Cerebellum (tissue), 4 donors: ENCODE measurements at places on chromosomes 4 and X. TPM values are rescaled to one million over a fixed set of nuclear protein-coding genes. Genes with fewer than 3 reads are reported as not detected.

RHOH gene
- 0.18 TPM for total RNA-seq

DNA sequence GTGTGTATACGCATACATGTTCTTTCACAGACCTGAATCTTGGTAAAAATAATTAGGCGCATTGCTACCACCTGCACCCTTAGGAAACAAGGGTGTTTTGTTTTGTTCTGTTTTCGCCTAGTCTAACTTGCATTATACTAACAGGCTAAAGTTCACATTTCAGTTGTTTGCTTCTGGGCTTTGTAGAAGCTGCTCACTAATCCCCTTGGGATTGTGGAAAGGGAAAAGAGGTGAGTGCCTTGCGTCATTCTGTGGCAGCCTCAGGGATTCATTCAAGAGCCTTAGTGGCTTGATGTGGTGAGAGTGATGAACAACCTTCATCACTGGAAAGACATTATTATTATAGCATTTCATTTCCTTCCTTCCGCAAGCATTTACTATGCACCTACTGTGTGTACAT is 331.1 kb downstream of the ADGRL3 start:
- DNase-seq = no peak

DNA sequence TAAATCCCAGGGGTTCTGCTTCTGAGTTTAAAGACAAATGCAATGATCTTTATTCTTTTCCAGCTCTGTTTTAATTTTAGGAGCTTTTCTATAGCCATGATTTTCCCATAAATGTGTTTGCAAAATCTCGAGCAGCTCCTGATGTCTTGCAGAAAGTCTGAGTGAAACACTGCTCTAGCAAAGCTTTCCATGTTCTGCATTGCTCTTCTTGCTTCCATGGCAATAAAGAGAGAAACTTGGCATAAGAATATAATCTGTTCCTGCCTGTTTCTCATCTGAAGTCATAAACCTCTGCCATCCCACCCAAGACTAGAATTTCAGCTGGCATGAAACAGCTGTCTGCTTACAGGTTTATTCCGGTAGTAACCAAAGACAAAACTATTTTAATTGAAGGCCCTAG is 254.5 kb downstream of the SPRY1 start:
- no peak for DNase-seq

DNA sequence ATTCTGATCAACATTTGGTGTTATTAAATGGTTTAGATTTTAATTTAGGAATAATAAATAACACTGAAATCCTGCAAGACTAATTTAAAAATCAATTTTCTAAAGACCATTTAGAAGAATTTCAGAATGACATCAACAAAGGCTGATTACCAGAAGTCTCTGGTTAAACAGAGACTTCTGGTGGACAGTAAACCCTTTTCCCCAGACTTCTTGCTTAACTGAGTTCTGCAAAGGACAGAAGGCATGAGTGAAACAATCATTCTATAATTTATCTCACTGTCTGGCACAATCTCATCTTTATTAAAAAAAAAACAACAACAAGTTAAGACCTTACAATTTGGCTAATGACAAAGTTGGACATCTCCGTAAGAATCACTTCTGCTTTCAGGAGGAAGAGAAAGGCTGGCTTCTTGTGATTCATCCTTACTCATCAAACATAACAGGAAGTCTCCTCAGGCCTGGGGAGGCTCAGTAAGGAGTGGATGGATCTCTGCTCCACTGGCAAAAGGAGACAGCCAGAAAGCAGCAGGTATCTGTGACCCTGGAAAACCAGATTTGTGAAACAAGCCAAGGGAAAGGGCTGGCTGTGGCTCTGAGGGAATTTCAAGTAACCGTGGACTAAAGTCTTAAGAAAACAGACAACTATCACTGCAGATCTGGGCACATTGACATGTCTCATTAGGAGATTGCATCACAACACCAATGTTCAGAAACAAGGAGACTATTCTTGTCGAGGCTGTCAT is 908 bp upstream of the TLR6 start:
- no peak for DNase-seq
